ENCODE measurements at places on chromosomes 2 and 18. TPM values are rescaled to one million over a fixed set of nuclear protein-coding genes. Genes with fewer than 3 reads are reported as not detected.

The ABCB11 gene
- total RNA-seq = 3.6 TPM

DNA sequence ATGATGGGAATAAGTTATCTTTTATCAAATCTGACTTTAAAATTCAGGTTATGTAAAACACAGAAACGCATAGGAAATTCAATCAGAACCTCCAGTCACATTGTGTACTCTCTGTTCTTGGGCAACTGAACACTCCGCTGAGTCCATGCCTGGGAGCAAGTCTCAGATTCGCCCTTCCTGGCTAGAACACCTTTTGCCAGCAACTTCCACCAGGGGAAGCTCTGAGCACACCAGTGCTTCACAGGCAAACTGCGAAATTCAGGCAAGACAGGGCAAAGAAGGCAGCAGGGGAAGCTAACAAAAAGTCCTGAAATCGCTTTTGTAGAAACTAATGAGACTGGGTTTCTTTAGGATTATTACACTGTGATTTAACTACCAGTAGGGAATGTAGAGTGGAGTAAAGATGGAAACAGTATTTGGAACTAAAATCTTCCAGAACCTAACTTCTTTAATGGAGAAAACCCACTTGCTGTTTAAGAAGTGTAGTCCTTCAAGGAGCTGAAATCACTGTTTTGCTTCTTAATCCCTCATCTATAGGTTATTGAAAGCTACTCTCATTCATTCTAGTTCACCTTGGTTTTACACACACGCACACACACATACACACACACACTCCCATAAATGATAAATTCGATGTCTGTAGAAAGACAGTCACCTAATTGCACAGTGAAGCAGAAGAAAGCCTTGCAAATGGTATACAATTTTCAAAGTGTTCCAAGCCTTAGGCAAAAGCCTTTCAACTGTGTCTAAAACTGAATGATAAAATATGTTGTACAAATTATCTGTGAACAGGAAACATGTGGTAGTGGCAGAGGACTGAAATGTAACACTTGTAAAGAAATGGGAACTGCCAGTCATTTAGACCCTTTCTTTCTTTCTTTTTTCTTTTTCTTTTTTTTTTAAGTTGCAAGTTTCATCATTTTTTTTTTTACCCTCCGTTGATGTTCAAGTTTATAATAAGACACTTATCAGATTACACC, 214.5 kb downstream of the TMEM182 start:
- DNase-seq = no peak

The GNAL gene
- total RNA-seq = 2.4 TPM

DNA sequence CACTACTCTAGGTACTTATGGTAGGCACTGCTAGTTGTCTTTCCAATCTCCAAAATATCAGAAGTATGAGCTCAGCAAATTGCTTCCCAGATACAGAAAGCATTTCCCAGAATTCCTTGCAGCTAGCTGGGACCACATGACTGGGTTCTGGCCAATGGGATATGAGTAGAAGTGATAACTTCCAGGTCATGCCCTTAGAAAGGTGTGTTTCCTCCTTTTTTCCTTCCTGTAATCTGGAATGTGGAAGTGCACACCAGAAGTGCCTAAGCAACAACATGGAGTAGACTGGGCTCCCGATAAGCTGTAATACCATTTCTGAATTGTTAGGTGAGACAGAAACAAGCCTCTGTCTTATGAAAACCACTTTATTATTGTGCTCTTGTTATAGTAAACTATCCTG, 279.8 kb downstream of the ZNF385B start:
- DNase-seq = no peak

DNA sequence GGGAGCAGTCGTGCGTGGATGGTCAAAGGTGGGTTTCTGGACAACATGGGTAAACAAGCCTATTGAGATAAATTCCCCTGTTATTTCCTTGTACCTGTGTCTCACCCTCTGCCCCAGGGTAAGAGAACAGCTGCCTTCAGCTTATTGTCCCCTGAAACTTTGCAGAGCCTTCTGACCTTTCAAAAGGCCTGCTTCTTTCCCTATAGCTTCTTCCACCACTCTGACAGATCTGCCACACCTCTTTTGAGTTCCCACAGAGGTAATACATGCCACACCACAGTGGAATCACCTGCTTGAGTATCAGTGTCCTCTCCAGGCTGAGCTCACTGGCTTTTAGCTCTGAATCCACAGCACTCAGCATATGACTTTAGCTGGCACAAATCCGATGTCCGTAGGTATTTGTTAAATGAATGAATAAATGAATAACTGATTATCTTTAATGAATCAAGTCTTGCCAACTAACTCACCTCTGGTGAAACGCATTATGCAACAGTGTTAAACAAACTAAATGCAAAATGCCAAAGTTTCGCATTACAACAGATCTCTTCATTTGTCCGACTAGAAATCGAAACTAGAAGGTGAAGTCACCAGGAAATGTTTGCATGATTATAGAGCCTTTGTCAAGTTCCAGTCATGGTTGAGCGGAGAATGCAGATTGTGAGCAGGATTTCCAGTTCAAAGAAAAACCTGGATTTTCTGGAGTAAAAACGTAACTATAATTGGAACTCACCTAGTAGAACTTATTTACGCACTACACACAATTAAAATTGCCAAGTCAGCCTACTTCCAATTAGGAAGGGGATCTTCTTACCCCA, 16.4 kb downstream of the DYNAP start:
- no peak for DNase-seq

The ZC3H6 gene
- 5.6 TPM for total RNA-seq

GRCh38 chr2:144430722-144431391, 89.1 kb downstream of the ZEB2 start:
- DNase-seq = no peak

The ITPRIPL1 gene
- total RNA-seq = 1.2 TPM

DNA sequence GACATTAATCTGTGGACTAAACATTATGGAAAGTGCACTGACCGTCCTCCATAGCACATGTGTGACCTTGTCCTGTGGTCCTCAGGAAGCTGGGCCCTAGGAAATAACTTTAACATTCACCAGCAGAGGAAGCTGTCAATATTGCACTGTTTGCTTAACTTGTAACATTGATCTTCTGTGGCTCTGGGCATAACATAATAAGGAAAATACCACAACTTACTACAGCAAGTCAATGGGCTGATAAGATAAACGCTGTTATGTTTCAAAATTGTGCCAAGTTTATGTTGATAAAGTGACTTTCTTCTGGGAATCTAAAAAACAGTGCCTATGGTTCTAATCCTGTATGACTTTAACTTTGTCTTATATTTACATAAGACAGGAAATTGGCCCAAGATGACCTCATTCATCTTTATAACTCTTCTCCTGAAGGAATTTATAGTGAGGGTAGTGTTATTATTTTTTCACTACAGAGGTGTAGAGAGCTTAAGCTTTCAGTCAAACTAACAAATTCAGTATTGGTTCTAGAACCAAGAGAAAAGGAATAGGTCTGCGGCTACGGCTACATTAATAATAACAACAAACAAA, 113.7 kb upstream of the MAP4K3 start:
- no peak for DNase-seq

DNA sequence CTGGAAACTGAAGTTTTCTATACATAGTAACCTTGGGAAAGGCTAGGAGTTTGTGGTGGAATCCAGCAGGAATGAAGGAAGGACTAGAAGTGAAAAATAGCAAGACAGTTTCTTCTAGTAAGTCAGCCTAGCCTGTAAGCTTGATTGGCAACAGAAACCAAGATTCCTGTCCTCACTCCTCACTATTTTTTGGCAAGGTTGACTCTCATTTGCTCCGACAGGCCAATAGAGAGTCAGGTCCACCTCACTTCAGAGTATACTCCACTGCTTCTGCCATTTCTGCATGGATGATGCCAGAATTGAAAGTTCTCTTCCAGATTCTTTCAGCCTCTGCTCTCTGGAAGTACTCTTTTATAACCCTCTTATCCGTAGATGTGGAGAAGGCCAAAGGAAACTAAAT, 352.4 kb downstream of the ZNF516 start:
- DNase-seq = no peak

DNA sequence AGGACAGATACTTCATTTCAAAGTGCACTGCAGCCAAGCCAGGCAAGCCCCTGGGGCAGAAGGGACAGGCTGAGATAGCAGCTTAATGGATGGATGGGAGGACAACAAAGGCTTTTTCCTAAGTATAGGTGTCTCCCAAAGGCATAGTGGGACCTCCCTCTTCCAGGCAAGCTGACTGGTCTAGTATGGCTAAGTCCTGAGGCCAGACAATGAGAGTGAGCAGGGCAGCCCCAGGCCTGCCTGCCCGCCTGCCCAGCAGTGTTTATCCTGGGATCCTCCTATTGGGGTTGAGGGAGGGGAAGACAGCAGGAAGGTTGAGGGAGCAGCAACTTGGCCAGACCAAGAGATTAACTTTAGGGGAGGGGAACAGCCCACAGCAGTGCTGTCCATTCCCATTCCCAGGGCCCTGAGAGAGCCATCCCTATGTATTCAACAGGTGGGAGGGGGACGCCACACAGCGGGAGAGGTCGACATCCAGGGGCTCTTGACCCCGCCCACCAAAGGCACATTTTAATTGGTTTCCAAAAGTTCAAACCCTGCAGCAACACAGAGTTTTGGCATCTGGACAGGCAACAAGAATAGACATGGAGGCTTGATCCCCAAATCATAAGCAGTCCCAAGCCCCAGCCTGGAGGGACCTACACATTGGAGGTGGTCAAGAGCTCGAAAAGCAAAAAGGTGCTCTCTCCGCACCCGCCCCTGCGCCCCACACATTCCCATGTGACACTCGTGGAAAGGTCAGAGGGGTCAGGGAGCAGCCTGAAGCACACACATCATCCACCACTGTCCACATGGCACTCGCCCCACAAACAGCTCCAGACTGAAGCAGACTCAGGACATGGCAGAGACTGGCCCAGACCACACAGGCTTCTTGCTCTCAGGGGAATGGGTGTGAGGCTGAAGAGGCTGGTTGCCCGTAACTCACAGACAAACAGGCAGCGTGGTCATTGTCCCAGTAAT, 2.9 kb upstream of the SFXN5 start:
- no peak for DNase-seq

GRCh38 chr18:5720132-5720531, 175.2 kb downstream of the TMEM200C start:
- no peak for DNase-seq

GRCh38 chr2:39018638-39019037, 102.2 kb downstream of the SOS1 start:
- DNase-seq = no peak

DNA sequence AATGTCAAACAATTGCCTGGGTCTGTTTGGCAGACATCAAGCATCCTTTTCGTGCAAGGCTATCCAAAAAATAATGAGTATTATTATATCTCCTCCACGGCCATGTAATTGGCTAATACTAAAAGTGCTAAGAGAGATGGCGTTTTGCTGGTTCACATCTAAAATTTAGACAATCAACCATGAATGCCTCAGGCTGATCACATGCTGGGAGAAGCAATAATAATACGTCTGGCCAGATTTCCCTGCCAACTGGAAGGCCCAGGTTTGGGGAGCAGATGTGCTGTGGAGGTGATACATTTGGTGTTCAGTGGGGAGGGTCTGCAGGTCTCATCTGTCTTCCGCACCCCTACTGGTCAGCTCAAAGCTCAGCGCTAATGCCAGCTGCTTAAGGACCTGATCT, 60.3 kb upstream of the CREB1 start:
- DNase-seq = no peak

- no peak for DNase-seq
Measured at GRCh38 chr2:23754970-23755369, 172.0 kb downstream of the ATAD2B start.

DNA sequence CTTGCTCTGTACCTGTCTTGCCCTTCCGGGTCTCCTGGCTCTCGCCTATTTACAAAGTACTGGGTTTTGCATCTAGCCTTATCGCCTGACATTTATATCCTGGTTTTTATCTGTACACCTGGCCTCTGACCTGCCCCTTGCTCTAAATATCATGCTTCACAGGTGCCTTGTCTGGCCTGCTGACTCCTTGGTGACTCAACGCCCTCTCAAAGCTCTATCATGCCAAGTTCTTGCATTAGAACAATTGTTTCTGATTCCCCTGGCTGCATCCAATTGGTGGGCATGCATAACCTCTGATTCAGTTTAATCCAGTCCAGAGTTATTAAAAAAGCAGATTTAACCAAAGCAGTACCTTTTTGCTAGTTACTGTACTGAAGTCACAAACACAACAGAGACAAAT, 113.9 kb upstream of the CCDC68 start:
- no peak for DNase-seq

DNA sequence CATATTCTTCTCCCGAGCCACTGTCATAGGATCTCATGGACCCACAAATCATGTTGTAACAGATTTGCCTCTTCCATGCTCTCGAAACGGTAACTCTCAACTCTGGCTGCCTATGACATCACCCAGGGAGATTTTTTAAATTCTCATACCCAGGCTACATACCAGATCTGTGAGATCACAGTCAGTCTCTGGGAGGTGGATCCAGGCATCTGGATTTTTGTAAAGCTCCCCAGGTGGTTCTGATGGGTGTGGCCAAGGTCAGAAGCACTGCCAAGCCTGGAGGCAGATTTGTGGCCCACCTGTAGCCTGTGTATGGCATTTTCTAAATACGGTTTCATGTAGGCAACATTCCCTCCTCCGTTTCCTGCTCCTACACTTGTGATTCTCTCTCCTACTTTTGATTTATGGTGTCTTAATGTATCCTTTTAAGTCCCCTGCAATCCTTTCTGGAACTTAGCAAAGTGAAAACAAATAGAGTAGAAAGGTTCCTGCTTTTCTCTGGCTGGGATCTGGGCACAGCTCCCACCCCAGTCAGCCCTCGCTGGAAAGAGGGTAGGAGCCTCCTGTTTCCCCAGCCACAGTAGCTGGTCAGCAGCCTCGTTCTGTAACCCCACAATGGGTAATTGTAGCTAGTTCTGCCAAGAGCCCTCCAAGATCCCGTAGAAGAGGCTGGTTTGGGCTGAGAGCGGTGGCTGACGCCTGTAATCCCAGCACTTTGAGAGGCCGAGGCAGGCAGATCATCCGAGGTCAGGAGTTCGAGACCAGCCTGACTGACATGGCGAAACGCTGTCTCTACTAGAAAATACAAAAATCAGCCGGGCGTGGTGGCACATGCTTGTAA, 96.2 kb downstream of the KLHL29 start:
- no peak for DNase-seq

The DAW1 gene
- total RNA-seq = 0.66 TPM

DNA sequence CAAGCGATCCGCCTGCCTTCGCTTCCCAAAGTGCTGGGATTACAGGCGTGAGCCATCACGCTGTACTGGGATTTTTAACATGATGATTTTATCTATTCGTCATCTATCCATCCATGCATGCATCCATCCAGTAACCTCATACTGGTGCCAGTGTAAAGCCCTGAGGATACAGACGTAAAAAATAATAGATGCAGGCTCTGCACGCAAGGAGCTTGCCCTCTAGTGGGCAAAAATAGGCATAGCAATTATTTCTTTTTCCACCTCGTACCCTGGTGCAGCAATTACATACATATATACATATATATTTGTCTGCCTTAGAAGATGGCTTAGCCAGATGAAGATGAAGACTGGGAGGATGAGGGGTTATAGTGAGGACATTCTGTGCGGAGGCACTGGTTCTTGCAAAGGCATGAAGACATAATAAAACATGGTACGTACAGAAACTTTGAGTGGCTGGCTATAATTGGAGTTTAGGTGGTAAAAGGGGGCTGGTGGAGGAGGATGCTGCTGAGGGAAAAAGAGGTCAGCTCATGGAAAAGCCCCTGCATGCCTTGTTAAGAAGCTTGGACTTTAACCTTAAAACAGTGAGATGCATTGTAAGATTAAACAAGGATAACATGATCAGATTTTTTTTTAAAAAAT, 19.6 kb upstream of the RPIA start:
- DNase-seq = no peak

GRCh38 chr2:223537651-223538601, 64.2 kb downstream of the SCG2 start:
- no peak for DNase-seq

GRCh38 chr2:54599326-54599710, 124.1 kb upstream of the EML6 start:
- no peak for DNase-seq

GRCh38 chr2:14480120-14480519, 152.4 kb upstream of the LRATD1 start:
- DNase-seq = no peak
